SJSA1 (cell line): ENCODE measurements at places on chromosomes 2 and 18.

- DNase-seq = no peak
Measured at GRCh38 chr2:10228611-10229365, 73.9 kb upstream of the HPCAL1 start.

- no peak for DNase-seq
Measured at GRCh38 chr18:51077217-51077616, 47.2 kb downstream of the SMAD4 start.

GRCh38 chr18:78368726-78369125, 610.9 kb upstream of the SALL3 start:
- DNase-seq = no peak

DNA sequence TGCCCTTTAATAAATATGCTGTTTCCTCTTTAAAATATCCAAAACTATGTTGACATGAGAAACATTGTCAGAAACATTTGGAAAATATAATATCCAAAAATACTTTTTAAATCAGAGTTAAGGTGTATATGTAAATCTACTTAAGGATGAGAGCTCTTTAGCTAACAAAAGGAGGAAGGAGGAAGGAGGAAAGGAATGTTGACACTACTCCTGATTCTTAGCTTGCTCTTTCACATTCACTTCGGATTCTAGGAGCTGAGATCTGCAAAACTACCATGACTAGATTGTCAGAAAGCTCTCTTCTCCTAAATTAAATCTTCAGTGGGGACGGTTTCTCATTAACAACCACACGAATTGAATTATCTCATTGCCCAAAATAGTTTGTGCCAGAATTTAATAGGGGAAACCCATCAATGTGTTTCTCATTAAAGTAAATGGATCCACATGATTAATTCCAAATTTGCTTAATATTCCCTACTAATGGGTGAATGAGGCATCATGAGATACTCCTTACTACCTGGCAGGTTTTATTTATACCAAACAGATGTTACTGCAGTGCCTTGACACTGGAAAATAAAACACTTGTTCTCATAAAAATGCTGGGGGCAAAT, 509.1 kb downstream of the MBD2 start:
- DNase-seq = no peak

DNA sequence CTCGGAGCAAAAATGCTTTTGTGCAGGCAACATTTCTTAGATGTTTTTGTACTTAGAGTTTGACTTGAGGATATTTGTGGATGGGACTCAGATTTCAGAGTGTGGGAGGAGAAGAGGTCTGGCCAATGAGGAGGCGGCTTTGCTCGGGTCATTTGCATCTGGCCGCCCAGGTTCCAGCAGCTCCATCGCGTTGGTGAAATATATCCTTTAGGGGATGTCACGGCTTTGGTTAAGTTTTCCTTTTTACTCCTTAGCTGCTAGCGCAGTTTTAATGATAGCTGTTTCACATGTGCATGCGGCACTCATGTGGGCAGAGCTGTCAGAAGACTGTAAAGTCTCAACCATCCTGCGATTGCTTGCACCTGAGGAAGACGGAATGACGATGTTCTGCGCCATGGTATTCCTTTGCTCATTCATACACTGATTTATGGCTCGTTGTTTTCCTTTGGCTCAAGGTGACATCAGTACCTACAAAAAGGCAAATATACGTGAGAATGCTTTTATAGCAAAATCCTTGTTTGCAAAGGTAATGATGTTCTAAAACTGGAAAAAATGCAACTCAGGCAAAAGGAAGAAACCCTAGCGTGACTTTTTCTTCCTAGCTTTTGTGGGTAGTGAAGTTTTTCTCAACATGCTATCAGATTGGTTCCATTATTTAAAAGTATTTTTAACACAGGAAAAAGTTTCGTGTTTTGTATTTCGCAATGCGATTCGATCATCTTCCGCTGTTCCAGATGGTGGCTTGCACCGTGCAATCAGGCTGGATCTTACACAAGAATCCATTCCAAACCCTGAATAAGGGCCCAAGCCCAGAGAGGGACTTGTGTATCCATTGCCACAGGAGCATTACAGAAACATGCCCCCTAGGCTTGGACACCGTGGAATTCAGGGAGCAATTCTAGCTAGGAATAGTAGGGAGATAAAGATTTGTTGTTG, 70.5 kb upstream of the ZNF516 start:
- peak; percentile 78 for DNase-seq

GRCh38 chr2:212940816-212941215, 210.6 kb downstream of the IKZF2 start:
- DNase-seq = no peak

DNA sequence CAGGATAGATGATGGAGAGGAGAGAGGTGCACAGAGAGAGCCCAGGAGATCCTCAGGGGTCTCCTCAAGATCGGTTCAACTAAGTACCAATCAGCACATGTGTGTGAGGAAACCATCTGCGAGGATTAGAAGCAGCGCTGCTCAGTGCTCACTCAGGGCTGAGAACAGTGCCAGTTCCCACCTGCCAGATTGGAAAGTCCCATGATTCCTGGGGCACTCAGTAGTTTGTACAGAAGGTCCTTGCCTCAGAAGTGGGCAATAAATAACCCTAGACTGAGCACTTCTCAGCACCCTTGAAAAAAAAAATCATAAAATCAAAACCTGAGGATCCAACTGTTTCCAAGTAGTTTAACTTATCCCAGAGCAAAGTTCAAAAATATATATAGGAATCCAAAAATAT, 53.8 kb downstream of the SEMA4F start:
- no peak for DNase-seq

- no peak for DNase-seq
Measured at GRCh38 chr2:29881089-29881730, 40.2 kb downstream of the ALK start.

DNA sequence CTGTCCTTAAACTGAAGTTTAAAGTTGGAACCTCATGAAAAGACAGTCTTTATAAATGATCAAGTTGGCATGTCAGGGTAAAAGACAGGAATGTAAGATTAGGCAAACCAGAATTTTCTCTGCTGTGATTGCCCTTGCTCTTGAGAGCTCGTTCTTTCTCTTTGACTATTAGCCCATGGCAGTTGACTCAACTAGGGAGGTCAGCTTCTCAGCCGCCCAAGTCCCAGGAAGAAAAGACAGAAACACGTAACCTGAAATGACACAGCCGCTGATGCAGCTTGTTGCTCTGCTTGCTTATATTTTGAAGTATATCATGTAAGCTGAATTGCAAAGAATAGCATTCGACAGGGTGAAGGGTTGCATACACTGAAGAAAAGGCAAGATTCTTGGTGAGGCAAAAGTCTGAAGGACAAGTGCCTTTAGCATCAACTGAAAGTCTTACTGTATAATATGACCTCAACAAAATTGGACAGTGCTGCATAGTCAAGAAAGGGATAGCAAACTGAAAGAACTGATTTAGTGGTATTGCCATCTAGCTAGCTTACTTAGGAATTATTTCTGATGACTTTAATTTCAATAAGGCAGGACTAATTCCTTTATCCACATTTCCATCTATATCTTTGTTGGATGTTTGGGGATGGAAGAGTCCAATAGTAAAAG, 54.7 kb downstream of the ARHGAP15 start:
- no peak for DNase-seq

- DNase-seq = no peak
Measured at GRCh38 chr18:51603551-51603950, 406.1 kb upstream of the MEX3C start.

GRCh38 chr2:40166006-40166405, 285.9 kb downstream of the SLC8A1 start:
- DNase-seq = no peak

DNA sequence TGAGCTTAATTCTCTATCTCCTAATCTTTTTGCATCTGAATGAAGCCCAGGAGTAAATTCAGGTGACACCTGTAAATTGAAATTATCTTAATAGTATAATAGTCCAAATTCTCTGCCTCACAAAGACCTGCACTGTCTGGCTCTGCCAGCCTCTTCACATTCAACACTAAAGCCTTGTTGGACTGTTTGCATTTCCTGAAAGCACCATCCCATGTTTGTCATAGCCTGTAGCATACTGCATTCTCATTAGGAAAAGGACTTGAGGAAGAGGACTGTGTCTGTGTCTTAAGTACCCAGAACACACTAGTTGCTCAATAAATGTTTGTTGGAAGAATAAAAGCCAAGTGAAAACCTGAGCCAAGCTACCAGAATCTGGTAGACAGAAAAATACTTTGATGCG, 42.9 kb upstream of the GRHL1 start:
- no peak for DNase-seq

- no peak for DNase-seq
Measured at GRCh38 chr2:69720404-69720803, 21.5 kb upstream of the ANXA4 start.

DNA sequence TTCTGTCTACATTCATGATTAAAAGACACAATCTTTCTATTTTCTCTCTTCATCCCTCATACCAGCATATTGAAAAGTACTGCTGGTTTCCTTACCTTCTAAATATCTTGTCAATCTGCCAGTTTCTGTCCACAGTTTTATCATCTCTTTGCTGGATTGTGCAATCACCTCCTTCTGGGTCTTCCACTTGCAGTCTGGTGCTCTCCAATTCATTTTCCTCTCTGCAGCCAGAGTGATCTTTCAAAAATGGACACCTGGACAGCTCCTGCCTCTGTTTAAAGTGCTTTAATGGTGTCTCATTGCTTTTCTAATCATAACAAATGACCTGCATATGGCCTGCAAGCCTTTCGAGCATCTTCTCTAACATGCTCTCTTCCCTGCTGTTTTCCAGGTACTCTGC, 94.0 kb downstream of the C1QL2 start:
- DNase-seq = no peak

DNA sequence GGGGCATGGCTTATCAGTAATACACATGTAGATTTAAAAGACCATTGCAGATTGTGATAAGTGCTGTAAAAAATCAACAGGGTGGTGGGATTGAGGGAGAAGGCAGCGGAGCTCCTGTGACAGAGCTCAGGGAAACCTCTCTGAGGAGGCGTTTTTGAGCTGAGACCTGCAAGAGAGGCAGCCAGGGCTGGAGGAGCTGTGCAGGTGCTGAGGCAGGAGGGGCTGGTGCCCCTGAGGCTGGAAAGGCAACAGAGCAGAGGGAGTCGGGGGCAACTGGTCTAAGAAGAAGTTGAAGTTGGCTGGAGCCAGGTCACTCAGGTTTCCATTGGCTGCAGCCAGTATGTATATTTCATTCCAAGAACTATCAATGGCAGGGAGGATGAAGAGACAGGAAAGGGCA, 47.6 kb downstream of the KLHL29 start:
- no peak for DNase-seq

GRCh38 chr2:96025194-96025492, 9.6 kb downstream of the GPAT2 start:
- DNase-seq = no peak

DNA sequence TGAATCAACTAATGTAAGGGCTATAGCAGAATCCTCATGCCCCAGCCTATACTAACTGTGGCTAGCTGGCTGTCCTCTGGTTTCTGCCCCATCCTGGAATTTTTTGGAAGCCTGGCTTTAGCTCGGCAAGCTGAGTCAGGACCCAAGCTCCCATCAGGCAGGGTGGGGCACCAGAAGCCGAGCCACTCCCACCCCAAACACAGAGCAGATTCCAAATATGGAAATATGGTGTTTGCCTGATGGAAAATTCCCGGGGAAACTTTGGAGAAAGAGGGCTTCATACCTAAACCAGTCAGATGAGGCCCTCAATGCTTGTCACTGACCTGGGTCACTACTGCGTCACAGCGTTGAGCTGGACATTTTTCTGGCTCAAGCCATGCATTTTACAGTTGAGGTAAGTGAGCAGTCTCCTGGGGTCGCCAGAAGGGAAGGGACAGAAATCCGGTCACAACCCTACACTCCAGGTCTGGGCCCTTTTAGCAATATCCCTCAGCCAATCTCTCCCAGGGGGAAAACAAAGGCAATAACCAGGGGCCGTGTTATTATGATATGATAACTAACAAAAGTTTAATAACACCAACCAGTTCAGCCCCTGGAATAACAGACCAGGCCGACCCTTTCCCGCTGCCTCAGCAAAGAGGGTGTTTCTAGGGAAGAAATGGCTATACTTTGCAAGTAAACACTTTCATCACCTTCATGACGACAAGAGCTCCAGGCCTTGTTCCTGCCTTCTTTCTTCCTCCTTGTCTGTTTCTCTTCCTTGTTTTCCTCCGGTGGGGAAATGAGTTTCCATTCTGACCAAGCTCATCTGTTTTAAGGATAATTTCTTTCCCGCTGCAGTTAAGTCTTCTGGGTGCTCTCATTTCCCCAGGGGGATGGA, 37.7 kb downstream of the PSD4 start:
- peak; percentile 88 for DNase-seq

GRCh38 chr2:208006337-208006736, 19.0 kb downstream of the PLEKHM3 start:
- DNase-seq = no peak

DNA sequence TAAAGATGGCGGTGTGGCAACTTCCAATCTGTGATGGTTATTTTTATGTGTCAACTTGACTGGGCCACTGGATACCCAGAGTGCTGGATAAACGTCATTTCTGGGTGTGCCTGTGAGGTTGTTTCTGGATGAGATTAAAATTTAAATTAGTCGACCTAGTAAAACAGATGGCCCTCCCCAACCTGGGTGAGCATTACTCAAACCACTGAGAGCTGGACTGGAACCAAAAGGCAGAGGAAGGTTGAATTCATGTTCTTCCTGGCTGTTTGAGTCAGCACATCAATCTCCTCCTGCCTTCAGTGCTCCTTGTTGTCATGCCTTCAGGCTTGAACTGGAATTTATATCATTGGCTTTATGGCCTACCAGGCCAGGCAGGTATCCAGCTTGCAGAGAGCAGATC, 190.8 kb upstream of the RGPD4 start:
- DNase-seq = no peak

- no peak for DNase-seq
Measured at GRCh38 chr2:28755421-28755820, 3.8 kb downstream of the PPP1CB start.

DNA sequence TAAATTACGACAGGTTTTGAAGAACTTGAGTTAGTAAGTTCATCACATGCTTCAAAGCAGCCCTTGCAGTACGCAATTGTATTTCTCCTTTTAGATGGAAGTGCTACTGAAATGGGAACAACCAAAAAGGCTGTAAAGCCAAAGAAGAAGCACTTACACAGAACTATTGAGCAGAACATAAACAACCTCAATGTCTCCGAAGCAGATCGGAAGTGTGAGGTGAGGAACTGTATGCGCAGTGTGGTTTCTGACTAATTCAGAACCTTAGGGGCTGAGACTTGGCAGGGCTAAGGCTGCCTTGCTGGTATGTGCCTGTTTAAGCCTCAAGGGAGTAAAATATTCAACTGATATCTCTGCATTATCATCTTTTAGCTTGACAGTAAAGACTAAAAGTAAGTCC, 8.4 kb downstream of the NCAPH start:
- DNase-seq = no peak

- no peak for DNase-seq
Measured at GRCh38 chr2:88005776-88006175, 10.6 kb downstream of the RNU2-63P start.

GRCh38 chr2:240250150-240250984, 109.9 kb upstream of the OTOS start:
- peak; percentile 40 for DNase-seq

DNA sequence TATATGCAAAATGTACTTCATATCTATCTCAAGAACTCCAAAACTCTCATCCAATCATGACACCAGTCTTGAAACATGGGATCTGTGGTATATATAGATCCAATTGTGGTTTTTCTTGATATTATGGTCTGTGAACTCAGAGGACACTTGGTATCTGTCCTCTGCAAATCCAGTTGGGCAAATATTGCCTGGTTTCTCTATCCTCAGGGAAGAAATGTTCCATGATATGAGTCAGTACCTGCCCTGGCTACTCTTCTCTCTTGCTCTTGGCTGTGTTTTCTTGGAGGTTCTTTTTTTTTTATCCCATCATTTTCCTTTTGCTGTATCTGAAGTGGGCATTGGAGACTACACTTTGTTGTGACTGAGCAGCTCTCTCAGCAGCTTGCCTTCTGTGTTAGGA, 10.9 kb downstream of the NBEAL1 start:
- no peak for DNase-seq
